Stimulated activated CD4-positive, alpha-beta T cell treated with anti-CD3 and anti-CD28 coated beads, Interleukin-1b, Interleukin-23, amount 100 ng/mL, for 1 hour (primary cell): ENCODE measurements at places on chromosomes 6 and 20.

GRCh38 chr6:119716668-119717270 lies 367.2 kb upstream of the MAN1A1 start:
- no peak for DNase-seq

GRCh38 chr6:87282743-87283142 lies 39.6 kb upstream of the SMIM8 start:
- DNase-seq, result no peak

DNA sequence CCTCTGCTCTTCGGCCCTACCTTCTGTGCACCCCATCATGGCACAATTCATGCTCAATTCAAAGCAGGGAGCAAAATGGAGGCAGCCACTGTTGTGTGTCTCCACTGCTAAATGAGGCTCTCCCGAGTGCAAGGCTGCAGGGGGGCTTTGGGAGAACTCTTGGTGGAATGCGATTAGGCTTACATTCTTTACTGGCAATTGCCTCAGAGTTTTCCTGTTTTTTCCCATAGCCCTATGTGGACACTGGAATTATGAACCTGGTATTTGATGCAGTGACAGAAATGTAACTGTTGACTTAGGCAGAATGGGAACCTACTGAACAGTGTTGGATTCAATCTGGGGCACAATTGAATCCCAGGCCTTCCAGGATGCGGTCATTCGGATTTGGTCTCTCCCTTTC lies 187.9 kb upstream of the GMDS start:
- no peak for DNase-seq

DNA sequence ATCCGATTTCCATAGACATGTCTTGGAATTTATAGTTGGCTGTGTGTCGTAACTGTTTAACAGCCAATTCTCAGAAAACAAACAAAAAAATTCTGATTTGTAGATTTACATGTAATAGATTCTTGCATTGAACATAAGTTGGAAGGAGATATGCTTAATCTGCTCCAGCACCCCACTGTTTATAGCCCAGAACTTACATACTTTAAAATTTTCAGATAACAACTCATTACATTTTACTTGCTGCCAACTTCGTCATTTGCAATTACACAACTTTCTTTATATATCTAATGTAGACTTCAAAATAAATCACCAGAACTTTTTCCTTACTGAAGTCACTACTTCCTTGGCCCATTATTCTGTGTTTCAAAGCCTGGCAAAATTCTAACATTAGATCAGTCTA lies 472.3 kb upstream of the EYS start:
- no peak for DNase-seq

DNA sequence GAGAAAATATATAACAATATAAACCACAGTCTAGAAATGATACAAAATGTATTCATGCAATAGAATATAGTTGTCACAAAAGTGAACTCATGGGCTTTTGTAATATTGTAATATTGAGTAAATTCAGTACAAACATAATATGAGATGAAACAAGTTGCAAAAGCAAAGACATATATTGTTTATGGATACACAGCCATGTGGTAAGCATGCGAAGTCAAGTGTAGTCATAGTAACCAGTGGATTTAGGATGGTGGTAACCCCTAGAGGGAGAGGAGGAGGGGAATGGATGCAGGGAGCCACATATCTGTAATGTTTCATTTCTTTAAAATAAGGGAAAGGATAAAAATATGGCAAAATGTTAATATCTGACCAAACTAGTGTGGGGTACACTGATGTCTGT lies 47.3 kb downstream of the ARMC2 start:
- DNase-seq, result no peak

DNA sequence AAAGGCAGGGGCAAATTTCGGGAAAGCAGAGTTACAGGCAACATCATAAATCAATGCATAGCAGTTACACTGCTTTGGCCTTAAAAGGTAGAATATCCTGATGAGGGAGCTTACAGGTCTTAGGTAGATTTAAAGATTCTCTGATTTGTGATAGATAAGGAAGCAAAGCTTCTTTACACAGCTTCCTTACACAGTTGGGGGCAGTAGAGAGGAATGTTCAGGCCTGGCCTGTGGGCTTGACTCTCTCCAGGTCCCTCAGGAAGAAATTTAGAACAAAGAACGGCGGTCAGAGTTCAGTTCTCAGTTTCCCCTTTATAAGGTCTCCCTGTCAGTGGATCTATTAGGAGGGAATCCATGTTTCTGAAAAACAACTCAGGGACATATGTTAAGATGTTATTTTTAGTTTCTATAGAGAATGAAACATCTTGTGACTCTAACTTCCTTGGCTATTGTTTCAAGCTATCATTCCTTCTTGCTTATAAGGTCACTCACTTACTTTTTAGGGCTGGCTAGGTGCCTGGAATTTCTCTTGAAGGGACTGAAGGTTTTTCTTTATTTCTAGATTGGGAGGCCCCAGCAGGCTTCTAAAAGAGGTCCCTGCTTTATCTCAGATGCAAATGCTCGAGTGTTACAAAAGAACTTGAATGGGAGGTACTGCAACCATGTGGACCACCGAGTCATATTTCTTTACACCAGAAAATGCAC lies 11.8 kb downstream of the HLA-B start:
- DNase-seq, result no peak

DNA sequence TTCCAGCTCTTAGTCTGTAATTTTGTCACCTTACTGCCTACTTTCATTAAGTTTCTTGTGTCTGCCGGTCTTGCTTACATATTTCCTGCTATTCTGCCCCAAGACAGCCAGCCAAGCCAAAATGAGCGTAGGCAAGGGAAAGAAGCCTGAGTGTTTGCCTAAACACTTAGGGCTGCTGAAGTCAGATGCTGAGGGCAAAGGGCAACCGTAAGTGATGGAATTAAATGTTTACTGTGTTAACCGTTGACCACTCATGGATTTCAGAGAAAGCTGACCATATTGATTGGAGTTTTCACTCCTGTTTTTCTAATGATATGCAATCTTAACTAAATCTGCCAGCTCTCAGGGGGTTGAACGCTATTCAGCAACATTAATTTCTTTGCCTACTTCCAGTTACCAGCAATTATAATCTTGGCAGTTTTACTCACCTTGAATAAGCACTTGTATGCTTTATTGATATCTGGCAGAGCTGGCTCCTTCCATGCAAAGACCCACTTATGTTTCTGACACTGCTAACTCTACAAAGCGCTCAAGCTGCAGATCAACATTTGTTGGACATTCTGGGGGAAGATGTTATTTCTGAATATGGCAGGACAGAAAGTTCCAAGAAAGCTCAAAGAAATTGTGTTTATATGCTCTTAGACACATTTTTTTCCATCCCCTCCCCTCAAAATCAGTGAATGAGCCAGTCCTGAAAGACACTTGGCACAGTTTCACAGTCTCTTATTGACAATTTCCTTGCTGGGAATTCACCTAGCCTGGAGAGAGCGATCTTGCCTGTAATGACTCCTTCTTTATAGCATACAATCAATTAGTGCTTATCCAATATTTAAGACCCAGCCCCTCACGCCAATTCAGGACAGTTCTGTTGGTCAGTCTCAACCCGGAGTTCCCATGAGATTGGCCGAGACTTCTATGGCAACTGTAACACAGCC lies 183.8 kb downstream of the PLCB1 start:
- DNase-seq, result no peak

- DNase-seq, result no peak
Measured at GRCh38 chr6:84582997-84583396, 181.4 kb downstream of the TBX18 start.

GRCh38 chr6:2528156-2528555 lies 222.6 kb downstream of the MYLK4 start:
- no peak for DNase-seq
